ENCODE measurements at places on chromosomes 1 and 21. TPM values are rescaled to one million over a fixed set of nuclear protein-coding genes. Genes with fewer than 3 reads are reported as not detected.

- no peak for DNase-seq
Measured at GRCh38 chr1:216034506-216034905, 388.7 kb downstream of the USH2A start.

- DNase-seq = no peak
Measured at GRCh38 chr1:44783697-44784093, 4.3 kb downstream of the BEST4 start.

- no peak for DNase-seq
Measured at GRCh38 chr1:229287267-229287666, 16.4 kb downstream of the RAB4A start.

GRCh38 chr1:35506960-35507912 lies 50.0 kb downstream of the KIAA0319L start:
- no peak for DNase-seq

DNA sequence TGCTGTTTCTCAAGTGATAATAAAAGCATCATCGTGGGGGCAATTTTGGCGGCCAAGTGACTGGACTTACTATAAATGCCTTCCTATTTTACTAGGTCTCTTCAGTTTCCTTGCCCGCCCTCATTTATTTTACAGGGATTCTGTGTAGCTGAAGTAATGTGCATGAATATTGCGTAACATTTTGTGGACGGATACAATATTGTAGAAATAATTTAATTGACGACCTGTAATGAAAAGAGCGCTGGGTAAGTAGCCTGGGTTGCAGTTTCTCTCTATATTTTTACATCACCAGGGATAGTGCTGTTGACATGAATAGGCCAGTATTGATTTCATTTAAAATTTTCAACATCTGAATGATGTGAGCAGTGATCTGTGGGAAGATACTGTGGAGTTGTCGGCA lies 28.1 kb upstream of the LMO4 start:
- no peak for DNase-seq

- no peak for DNase-seq
Measured at GRCh38 chr1:229158341-229158921, 112.5 kb upstream of the RAB4A start.

Gene OR2T11
- not detected for total RNA-seq

GRCh38 chr21:21971384-21971783 lies 973.2 kb downstream of the NCAM2 start:
- no peak for DNase-seq

DNA sequence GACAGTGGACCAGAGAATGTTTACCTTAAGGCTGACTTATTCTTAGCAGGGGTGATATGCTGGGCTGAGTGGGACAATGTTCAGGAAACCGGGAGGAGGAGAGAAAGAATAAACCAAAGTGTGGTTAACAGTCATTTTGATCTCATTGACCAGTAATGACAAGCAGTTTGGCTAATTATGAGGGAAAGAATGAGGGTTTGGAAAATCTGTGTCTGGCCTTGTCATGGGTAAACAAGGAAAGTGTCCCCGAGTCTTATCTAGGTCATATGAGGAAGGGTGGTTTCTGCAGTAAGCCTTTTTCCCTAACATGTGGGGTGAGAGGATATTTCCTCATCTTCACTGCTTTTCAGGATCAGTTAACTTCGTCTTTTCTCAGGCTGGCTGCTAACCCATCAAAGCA lies 155.0 kb downstream of the TPR start:
- no peak for DNase-seq

Gene DYRK3
- total RNA-seq = 6.0 TPM

DNA sequence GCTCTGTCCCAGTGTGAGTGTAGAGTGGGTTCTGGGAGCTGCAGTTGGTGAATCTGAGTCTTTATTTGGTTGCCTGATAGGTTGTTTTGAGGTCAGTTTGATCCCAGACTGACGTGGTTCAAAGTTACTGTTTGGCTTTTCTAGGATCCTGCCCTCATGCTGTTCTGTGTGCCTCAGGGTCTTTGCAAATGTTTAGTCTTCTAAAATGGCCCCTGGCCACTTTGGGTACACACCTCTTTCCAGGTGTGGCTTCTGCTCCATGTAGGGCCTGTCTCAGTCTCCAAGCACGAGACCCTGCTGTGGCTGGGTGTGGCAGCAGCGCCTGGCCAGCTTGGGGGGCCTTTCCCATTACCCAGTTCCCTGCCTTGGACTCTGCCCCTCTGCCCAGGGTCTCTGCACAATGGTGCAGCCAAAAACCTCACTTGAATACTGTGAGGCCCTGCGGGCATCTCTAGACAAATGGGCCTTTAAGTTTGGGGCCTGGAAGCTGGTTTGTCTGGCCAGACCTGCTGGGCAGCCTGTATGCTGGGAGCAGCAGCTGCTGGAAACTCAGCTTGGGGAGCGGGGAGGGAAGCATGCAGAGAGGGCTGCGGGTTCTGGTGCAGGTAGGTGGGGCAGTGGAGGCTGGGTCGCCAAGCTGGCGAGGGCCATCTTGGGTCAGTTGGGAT lies 5.6 kb downstream of the PTPRF start:
- no peak for DNase-seq

GRCh38 chr1:118982266-118982665 lies 5.9 kb downstream of the TBX15 start:
- DNase-seq = no peak

Gene MAP1LC3C
- total RNA-seq = 9.0 TPM

GRCh38 chr1:97245682-97246081 lies 524.1 kb downstream of the PTBP2 start:
- no peak for DNase-seq

Gene KIF17
- total RNA-seq = 4.2 TPM

Gene MRAP
- total RNA-seq = 1.6 TPM

Gene CD244
- 0.98 TPM for total RNA-seq

DNA sequence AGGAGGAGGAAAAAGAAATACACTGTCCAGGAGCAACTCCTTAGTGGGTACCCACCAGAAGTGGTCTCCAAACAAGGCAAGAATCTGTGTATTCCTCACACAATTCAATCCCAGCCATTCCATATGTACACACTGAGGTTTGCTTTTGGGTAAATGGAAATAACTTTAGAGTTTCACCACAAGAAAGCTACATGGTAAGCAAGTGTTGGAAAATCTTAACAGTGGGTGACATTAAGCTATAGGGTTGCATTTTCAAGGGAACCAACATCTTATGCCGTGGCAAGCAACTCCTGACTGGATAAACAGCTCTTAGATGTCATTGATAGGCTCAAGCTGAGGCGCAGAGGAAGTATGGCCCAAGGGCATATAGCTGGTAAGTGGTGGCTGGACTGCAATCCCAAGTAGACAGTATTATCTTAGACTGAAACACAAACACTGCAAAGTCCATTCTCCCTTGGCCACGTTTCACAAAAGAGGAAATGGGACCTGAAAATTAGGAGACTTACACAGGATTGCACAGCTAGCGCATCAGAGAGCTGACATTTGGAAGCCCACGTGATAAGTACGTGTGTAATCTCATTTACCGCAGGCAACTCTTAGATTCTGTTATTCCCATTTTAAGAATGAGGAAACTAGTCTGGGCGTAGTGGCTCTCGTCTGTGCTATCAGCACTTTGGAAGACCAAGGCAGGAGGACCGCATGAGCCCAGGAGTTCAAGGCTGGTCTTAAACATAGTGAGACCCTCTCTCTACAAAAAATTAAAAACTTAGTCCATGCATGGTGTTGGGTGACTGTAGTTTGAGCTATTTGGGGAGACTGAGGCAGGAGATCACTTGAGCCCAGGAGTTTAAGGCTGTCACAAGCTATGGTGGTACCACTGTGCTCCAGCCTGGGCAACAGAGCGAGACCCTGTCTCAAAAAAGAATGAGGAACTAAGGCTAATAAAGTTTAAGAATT lies 4.0 kb upstream of the BRWD1 start:
- DNase-seq = no peak

GRCh38 chr1:1111516-1112236 lies 4.2 kb downstream of the C1orf159 start:
- no peak for DNase-seq

DNA sequence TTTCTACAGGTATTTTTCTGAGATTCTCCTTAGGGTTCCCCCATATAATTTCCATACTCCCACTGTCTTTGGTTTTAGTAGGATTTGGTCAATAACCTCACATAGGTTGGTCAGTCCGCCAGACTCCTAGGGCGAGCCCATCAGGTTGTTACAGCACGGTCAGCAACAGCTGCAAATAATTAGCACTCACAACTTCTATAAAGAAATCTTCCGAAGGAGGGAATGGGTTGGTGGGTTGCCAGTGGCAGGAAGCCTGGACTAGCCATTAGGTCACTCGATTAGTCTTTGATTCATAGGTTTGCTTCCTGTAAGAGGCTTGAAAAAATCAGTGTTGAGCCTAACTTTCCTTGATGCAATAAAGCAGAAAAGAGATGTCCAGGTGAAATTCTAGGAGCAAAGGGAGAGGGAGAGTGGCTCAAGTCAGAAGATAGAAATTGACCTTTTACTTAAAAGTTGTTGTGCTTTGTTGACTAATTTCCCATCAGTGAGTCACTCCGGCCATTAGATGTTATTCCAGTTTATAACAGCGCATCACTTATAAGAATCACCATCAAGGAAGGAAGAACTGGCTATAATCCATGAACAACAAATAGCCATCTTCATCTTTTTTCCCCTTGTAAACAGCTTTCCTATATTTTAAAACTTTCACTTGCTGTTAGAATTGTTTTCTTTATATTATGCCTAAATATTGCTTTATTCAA lies 88.3 kb downstream of the TPR start:
- DNase-seq = no peak

DNA sequence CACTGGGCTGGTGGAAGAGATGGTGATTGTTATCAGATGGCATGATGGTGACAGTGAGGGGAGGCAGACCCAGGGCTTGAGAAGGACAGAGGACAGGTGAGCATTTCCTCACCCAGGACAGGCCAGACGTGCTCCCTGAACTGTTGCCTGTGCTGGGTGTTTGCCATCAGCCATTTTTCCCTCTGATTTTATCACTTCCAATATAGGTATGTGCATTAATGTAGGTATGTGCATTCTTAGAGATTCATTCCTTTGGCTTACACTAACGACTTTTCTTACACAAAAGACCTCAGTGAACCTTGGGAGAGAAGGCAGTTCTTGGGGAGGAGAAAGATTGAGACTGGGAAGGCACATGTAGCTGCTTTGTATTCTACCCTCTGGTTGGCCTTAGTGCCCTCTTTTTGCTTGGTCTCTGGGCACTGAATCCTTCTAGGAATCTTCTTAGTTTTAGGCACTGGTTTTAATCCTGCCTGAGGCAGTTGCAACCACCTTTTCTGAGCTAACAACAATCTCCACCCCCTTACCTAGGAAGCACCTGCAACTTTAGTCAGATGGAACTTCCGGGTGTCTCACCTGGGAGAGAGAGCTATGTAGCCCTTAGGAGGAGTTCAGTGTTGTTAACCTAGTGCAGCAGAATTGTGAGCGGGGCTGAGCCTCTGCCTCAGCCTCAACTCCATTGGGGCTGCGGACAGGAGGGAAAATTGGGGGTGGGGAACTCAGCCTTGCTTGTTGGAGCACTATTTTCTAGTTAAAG lies 30.9 kb downstream of the C1orf116 start:
- no peak for DNase-seq

DNA sequence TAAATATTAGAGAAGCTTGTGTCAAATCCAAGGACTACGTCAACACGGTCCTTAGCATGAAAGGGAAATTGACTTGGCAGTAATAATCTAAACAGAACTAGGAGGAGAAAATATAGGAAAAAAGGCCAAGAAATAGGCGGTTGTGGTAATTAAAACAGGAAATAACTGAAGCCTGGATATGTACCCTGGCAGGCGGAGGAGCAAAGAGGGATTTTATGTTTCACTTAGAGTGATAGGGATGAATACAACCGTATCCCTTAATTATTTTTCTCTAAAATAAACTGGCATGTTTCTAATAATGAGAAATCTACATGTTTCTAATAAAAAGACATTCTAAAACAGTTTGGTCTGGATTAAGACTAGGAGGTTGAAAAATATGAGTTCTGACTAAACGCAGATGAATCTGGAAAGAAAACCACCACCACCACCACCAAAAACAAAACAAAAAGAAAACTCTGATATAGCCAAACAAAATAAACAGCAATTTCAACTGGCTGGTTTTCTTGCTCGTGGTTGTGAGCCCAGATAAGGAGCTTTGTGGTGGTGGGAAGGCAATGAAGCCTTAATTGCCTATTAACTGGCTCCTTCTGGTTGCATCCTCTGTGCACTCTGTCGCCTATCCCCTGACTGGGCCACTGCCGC lies 334.2 kb upstream of the SNX7 start:
- no peak for DNase-seq

DNA sequence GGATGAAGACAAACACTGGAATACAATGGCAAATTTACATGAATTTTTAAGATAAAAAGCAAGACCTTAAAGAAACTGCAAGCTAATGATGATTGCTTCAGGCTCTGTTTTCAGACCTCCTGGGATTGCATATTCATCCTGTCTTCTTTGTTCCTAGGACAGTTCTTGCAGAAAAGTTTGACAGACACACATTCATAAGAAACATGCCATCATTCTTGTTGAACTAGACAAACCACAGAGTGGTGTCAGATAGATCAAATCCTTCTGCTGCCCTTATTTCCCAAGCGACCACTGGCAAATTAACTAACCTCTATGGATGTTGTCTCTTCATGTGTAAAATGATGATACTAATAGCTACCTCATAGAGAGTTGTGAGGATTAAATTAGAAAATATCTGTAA lies 181.3 kb downstream of the KCTD3 start:
- no peak for DNase-seq

Gene ANXA9
- 2.1 TPM for total RNA-seq
